Activated naive CD4-positive, alpha-beta T cell treated with anti-CD3 and anti-CD28 coated beads, Interleukin-2, amount 50 U/mL, for 16 hours (primary cell): ENCODE measurements at places on chromosomes 11 and 22.
A peak's percentile ranks its signal among the peaks of the same experiment; 100 is the strongest.

DNA sequence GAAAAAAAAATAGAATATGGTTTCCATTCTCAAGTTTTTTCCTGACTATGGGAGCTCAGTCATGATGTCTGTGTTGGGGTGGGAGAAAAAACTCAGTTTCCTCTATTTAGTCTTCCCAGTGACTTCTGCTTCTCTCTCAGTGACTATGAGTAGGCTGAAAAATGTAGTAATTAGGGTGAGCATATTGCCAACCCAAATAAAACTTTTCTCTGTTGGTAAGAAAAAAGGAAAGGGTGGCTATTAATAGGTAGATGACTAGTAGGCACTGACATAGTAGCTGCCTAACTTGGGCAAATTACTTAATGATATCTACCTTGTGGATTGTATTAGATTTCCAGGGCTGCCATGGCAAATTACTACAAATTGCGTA is 34.2 kb upstream of the BIRC3 start:
- no peak for DNase-seq

- no peak for DNase-seq
Measured at GRCh38 chr11:83272627-83273026, 13.5 kb downstream of the CCDC90B start.

DNA sequence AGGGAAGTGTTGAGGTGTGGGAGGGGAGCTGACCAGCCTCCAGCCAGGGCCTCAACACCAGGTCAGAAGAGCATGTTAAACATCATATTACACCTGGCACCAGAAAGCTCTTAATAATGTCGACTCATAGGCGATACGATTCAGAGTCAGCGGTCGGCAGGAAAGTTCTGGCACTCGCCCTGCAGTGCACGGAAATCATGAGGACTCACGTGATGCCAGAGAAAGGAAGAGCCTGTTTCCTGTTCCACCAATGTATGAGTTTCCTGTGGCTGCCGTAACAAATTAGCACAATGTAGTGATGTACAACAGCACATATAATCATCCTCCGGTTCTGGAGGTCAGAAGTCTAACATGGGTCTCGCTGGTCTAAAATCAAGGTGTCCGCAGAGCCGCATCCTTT is 198.8 kb downstream of the BARX2 start:
- DNase-seq = no peak

DNA sequence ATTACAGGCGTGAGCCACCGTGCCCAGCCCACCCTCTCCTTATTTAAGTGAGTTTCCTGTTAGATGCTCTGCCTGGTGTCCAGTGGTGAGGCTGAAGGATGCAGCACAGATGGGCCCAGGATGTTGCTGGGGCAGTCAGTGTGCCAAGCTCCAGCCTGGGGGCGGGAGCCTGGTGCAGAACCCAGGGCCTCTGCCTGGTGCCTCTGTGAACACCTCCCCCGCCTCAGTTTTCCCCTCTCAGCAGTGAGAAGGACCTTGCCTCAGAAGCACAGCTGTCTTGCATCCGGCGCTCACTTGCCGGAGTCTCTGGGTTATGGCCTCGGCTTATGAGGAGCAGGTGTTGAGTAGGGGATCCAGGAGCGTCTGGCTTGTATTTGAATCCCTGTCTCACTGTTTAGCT is 116.2 kb downstream of the KIAA1671 start:
- no peak for DNase-seq

DNA sequence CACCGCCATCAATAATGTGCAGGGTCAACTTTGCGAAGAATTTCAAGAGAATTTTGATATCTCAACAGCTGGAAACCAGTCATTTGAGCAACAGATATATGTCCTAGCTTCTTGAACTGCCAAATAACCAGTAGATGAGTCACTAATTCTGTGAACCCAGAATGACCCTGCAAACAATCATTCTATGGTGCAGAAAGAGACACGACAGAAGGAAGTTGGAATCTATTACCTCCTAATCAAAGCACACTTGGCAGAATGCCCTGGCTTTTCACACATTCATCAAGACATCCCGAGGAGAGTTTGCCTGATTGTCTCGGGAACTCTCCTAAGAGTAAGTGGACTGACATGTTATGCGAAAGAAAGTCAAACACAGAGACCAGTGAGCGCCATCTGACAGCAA is 621.1 kb downstream of the OPCML start:
- no peak for DNase-seq

DNA sequence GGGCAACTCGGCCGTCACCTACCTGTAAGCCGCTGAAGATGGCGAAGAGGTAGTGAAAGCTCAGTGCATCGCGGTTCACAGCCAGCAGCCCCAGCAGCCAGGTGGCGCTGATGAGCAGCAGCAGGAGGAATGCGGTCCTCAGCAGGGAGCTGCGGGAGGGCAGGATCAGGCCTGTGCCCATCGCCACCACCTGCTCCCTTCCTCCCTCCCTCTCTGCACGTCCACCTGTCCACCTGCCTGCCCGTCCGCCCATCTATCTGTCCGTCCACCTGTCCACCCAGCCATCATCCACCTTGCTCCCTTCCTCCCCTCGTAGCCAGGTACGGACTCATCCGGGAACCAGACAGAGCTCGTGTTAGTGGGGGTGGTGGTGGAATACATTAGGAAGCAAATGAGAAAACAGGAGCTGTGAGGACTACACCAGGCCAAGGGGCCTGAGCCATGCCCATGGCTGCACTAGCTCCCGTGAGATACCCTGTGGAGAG is 32.2 kb downstream of the TRMU start:
- DNase-seq = peak; percentile 75

DNA sequence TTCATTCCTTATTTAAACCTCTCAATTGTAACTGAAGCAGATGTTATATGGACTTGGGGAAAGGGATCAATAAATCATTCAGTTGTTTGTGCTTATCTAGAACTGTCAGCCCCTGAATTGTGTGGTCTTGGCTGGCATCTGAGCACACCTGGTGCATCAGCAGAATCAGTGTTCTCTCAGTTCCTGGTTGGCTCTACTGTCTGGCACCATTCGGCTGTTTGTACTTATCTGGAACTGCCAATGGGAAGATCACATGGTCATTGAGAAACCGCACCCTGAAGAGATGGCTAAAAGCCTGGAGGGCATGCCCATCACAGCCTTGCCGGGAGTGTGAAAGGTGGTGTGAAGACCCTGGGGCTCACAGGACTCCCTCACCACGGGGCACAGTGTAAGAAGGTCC is 37.1 kb upstream of the EHF start:
- DNase-seq = no peak

DNA sequence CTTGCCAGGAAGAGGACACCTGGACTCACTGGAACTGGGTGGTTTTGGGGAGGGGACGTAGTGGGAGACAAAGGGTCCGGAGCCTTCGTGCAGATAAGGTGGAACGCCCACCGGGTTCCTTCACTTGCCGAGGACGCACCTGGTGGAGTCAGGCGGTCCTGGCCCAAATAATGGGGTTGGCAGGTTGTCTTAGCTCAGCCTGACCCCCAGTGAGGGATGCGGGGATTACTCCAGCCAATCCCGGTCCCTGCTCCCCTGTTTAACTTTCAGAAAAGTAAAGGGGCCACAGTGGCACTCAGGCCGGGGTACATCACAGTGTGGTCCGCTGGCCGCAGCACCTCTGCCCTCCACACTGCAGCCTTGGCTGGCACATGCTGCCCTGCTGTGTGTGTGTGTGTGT is 18.0 kb downstream of the A4GALT start:
- no peak for DNase-seq

- no peak for DNase-seq
Measured at GRCh38 chr11:73012121-73012863, 129.8 kb downstream of the FCHSD2 start.

GRCh38 chr11:2298795-2299761 is 2.6 kb downstream of the C11orf21 start:
- DNase-seq = no peak

GRCh38 chr22:27433585-27434190 is 367.9 kb downstream of the MN1 start:
- no peak for DNase-seq

GRCh38 chr11:87425943-87426342 is 388.2 kb downstream of the TMEM135 start:
- no peak for DNase-seq

GRCh38 chr11:86673872-86674750 is 1.7 kb upstream of the ME3 start:
- DNase-seq = no peak

DNA sequence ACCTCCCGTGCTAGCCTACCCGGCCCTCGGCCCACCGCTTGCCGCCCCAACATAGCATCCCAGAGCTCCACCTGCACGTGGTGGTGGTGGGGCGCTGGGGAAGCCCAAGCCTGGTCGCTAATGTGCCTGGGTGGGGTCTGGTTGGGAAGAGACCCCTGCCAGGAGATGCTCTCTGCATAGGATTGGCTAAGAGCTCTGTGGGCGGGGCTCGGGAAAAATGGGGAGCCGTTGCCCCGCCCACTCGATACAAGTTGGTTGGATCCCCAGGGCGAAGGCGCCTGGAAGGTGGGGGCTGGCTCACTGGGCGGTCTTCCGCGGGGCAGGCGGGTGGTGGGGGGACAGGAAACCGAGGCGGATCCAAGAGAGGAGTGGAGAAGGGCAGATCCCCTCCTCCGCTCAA is 7.6 kb downstream of the LRRC10B start:
- DNase-seq = no peak

- no peak for DNase-seq
Measured at GRCh38 chr11:25961539-25961938, 370.4 kb upstream of the ANO3 start.

- no peak for DNase-seq
Measured at GRCh38 chr22:44561139-44561840, 63.3 kb upstream of the RTL6 start.

DNA sequence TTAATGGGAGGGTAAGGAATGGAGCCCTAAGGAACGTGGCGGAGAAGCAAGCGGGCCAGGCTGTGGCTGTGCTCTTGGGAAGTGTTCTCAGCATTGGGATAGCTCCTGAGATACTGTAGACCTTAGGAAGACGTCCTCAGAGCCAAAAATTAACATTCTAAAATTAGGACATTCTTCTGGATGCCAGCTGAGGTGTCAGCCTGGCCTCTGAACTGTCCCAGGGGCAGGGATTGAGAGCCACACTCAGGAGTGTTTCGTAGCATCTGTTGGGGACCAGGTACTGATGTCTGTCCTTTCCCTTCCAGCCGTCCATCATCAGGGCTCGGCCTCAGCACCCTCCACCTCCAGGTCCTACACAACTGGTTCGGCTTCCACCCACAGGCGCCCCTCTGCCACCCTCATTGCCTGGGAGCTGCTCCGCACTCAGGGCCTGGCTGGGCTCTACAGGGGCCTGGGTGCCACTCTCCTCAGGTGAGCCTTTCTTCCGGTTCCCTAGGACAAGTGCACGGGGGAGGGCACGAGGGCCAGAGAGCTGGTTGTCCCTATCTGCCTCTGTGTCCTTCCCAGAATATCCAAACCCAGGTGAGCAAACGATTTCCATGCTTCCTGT is 23.6 kb downstream of the SLC25A18 start:
- no peak for DNase-seq

GRCh38 chr22:45008186-45008681 is 1.6 kb downstream of the PHF21B start:
- no peak for DNase-seq

DNA sequence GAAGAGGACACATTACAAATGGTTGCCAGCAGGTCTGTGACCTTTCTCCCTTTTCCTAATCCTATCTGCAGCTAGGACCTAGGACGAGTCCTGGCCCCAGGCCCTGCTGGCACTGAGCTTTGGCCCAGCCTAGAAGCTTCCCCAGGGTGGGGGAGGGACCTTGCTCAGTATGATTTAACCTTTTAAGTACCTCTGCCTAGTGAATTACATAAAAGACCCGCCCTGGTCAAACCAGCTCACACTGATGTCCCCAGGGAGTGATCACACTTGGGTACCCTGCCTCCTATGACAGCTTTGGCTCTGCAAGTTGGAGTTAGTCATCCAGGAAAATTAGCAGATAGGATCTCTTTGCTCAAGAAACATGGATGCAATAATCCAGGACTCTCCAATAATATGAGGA is 21.9 kb downstream of the ASCC2 start:
- no peak for DNase-seq

DNA sequence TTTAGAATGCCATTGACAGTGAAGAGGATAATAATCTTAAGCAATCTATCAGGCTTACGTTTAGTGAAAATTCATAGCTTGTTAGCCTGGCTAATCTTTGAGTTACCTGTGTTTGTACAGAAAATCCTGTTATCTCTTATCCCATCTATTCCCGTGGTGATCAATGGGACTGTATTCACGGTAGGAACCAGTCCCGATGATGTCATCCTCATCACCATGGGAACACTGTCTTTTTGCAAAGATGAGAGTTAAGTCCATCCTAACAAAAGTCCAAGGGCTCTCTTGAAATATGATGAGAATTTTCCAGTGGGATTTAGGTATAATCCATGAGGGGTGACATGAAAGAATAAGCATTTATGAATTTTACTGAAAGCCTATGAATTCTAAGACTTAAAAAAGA is 762.2 kb downstream of the ETS1 start:
- no peak for DNase-seq

GRCh38 chr22:30829901-30830550 is 135.4 kb downstream of the OSBP2 start:
- no peak for DNase-seq

DNA sequence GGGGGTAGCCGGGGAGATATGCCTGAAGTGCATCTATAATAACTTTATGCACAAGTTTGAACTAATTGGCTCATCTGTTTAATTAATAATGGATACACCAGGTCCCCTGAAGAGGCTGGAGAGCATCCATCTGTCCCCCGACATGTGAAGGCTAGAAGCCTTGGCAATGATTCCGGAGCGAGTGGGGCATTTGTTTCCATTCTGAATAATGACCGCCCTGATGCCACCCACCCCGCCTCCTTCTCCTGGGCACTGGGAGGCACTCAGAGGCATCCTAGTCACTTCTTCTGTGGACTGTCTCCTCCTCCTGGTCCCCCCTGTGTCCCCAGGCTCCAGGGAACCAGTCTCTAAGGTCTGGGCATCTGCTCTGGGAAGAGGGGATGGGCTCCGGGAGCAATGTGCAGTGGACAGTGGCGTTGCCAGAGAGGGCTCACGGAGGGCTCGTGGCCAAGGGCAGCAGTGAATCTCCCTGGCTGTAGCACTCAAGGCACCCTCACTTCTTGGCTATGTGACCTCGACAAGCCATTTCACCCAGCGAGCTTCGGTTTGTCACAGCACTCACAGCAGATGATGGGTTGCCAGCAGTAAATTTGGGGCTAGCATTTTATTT is 64.7 kb downstream of the TSPAN18 start:
- no peak for DNase-seq
